ENCODE measurements at places on chromosomes 7 and 10. TPM values are rescaled to one million over a fixed set of nuclear protein-coding genes. Genes with fewer than 3 reads are reported as not detected.

DNA sequence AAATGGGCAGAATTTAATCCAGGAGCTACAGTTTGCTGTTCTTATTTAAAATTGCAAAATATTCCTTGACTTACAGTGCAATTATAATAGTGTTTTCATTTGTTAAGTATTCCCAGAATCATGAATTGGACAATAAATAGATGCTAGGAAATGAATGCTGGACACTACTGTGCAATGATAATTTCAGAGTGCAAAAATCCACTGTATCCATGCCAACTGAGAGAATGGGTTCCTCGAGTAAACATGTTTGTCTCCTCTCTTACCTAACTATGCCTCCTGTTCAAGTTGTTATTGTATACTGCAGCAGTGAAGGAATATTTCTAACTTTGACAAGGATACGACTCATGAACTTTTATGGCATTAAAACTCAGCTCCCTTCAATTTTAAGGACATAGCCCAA is 1396.3 kb downstream of the GATA3 start:
- H3K36me3 ChIP-seq = no peaks in the 10 kb centered on the region
- DNase-seq = no peak
- no peaks in the 10 kb centered on the region for H3K27me3 ChIP-seq
- no peaks in the 10 kb centered on the region for H3K4me1 ChIP-seq
- no peak overlapping the region for H3K4me3 ChIP-seq

- no peak for DNase-seq
- H3K27ac ChIP-seq = no peak overlapping the region
- H3K4me1 ChIP-seq = no peaks in the 10 kb centered on the region
- H3K4me3 ChIP-seq = no peak overlapping the region
- no peaks in the 10 kb centered on the region for H3K27me3 ChIP-seq
These were observed 70.2 kb downstream of the TAX1BP1 start for GRCh38 chr7:27810186-27810585.

DNA sequence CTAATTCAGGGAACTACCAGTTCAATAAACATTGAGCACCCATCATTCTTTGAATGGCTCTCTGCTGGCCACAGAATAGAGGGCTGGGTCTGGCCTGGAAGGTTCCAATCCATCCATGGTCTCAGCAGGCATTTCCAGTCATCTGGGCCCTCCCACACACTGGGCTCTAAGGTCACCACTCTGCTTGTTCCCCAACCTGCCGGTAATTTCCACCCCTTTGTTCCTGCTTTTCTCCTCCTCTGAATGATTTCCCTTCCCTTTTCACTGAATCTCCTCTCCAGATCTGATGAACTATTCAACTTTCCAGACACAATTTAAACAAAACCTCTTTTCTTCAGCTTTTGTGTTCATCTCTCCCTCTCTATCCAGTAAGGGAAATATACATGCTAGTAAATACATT is 2.6 kb downstream of the BZW2 start:
- no peak overlapping the region for H3K4me3 ChIP-seq
- no peaks in the 10 kb centered on the region for H3K27me3 ChIP-seq
- peaks cover 20% of the 10 kb centered on the region for H3K36me3 ChIP-seq
- peaks cover 63% of the 10 kb centered on the region for H3K4me1 ChIP-seq

DNA sequence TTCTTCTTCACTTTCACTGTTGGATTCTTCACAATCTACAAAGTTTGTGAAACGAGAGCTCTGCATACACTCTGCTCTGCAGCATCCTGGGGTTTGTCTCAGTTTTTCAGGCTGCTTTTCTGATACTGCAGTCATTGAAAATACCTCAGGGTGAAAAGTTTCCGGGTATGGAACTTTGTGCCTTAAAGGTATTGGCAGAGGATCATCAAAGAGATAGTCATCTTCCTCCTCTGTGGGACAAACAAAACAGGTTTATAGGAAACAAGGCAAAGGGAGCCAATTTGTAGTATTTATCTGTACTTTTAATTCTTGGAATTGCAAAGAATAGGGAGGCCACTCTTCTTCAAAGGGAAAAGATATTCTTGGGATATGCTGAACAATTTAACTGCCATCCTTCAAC is 30.4 kb downstream of the SUV39H2 start:
- H3K36me3 ChIP-seq = peaks cover 87% of the 10 kb centered on the region
- H3K4me1 ChIP-seq = peaks cover 38% of the 10 kb centered on the region
- no peaks in the 10 kb centered on the region for H3K27me3 ChIP-seq
- H3K4me3 ChIP-seq = no peak overlapping the region
- no peak for DNase-seq

The GPR22 gene
- not detected for total RNA-seq

Data from activated CD4-positive, alpha-beta T cell treated with anti-CD3 and anti-CD28 coated beads, Interleukin-2, amount 10 ng/mL, durations not matched to agents 7 days and 5 days (primary cell).